ENCODE measurements at places on chromosomes 12 and 14.

- no peak for DNase-seq
These were observed 102.7 kb downstream of the PAPLN start for GRCh38 chr14:73339846-73340595.

- no peak for DNase-seq
These were observed 128.5 kb downstream of the SLC15A5 start for GRCh38 chr12:16148938-16149337.

- DNase-seq: no peak
These were observed 12.9 kb upstream of the PEX5 start for GRCh38 chr12:7176595-7176994.

DNA sequence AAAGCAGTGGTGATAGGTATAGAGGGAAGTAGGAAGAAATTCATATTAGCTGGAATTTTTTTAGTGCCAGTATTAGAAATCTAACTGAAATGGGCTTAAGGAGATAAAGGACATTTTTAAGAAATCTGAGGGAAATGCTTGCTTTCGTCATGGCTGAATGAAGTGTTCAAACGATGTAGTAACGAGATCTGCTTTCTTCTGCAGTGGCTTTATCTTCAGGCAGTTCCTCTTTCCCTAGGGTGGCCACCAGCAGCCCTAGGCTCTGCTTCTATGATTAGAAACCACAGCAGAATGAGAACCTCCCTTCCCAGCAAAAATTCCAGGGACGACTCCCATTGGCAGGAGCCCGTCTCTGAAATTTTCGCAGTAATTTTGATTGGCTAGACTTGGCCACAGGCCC lies 163.9 kb upstream of the FRMD6 start:
- DNase-seq: no peak

GRCh38 chr14:34220921-34221320 lies 241.1 kb downstream of the SPTSSA start:
- DNase-seq: no peak

GRCh38 chr12:78916845-78917480 lies 52.4 kb downstream of the SYT1 start:
- DNase-seq: no peak

DNA sequence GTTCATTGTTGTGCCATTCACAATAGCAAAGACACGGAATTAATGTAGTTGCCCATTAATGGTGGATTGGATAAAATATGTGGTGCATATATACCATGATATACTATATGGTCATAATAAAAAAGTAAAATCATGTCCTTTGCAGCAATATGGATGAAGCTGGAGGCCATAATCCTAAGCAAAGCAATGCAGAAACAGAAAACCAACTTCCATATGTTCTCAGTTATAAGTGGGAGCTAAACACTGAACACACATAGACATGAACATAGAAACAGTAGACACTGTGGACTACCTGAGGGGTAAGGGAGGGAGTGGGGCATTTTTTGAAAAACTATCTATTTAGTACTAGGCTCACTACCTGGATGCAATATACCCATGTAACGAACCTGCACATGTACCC lies 3.0 kb upstream of the ERP27 start:
- no peak for DNase-seq

- no peak for DNase-seq
These were observed 5.4 kb downstream of the UBR7 start for GRCh38 chr14:93212432-93212831.

- no peak for DNase-seq
These were observed 24.4 kb upstream of the KITLG start for GRCh38 chr12:88604646-88605045.

GRCh38 chr12:75606151-75606550 lies 94.7 kb upstream of the KRR1 start:
- DNase-seq: no peak

Data from K562 (cell line).